Stimulated activated CD4-positive, alpha-beta T cell treated with anti-CD3 and anti-CD28 coated beads, Interleukin-4, amount 100 ng/mL, for 4 hours (primary cell): ENCODE measurements at places on chromosomes 6 and 20.

DNA sequence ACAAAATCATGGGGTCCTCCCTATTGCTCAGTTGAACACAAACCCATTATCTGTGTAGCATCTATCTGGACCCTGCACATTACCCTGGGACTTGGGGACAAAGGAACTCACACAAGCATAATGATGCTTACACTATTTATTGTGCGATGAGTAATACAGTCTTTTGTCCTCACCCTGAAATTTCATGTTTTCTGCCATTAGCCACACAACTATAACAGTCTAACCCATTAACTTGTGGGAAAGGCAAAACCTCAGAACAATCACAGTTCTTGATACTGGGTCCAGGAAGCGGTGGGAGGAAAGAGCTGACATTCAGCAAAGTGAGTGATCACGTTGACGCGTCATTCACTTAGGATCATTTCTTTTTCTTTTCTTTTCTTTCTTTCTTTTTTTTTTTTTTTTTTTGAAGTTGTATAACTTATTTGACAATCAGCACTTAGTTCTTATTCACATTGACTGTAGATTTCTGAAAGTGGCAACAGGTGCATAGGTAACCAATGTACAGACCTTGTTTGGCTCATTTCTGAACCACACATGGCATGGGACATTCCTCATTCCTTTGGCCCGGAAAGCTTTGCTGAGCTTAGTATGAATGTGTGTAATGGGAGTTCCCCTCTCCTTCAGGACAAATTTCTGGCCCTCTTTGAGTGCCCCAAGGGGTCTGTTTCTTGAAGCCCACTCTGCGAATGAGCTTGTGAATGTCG, 94.8 kb upstream of the CNKSR3 start:
- peak; percentile 31 for DNase-seq

DNA sequence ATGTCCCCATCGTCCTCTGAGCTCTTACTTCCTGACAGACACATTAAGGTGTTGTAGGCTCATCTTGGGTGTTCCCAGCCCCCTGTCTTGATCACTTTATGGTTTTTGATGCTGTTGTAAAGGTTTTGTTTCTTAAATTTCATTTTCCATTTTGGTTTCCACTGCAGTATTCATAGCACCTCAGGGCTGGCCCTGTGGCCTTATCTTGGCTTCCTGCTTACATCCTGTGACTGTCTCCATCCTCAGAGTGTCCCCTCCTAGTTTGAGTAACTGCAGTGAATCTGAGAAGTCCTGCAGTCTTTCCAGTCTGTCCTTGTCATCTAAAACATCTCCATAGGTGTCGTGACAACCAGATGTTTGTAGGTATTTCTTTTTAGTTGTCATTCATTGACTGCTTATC, 50.9 kb downstream of the JARID2 start:
- no peak for DNase-seq

DNA sequence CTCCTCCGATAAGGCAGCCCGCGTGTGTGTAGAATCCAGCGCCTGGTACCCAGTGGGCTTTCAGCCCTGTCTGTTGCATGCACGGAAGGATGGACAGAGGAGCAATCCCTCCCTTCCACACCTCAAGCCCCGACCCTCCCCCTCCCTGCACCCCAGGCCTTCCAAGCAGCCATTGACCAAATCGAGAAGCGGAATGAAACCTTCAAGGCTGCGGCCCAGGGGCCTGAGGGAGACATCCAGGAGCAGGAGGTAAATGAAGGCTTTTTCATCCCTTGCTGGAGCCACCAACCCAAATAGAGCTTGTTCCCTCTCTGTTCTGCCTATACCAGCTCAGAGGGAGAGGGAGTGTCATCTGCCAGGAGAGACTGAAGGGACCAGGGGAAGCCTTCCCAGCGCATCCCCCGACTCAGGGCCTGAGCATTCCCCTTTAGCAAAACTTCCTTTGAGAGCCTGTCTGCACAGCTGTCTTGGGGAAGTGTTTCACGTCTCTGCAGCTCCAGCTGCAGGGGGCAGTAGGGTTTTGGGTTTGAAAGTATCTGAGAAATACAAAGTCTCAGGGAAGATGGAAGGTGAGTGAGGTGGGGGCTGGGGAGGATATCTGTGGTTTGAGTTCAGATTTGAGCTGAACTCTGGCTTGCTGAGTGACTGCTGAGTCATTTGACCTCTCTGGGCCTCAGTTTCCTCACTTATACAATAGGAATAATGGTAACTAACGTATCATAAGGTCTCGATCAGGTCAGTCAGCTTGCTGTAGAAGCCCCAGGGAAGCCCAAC, 16.1 kb downstream of the FGD2 start:
- peak; percentile 72 for DNase-seq

DNA sequence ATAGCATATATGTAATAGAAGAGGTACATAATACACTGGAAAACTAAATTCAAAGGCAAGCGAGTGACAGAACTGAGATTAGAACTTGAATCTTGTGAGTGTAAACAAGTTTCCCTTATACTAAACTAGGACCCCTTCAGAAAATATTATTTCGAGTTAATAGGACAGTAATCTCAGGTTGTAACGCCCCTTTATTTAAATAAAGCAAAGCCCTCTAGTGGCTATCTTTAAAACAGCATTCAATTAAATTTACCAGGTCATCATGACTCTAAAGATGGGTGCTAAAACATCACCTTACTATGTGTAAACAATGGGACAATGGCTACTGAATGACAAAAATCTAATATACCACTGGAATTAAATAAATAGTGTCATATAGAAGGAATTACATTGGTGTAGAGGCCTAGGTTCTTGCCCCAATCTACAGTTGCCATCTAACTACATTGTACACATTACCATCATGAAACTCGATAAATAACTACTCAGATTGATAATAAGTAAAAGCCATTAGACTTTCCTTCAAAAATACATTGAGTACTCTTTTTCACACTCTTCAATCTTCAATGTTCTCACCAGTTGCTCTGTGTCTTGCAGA, 255.4 kb upstream of the IRAK1BP1 start:
- no peak for DNase-seq

- no peak for DNase-seq
Observed at GRCh38 chr6:122072014-122072647, 327.3 kb upstream of the HSF2 start.

- no peak for DNase-seq
Observed at GRCh38 chr6:44115866-44116265, 11.4 kb downstream of the MRPL14 start.

DNA sequence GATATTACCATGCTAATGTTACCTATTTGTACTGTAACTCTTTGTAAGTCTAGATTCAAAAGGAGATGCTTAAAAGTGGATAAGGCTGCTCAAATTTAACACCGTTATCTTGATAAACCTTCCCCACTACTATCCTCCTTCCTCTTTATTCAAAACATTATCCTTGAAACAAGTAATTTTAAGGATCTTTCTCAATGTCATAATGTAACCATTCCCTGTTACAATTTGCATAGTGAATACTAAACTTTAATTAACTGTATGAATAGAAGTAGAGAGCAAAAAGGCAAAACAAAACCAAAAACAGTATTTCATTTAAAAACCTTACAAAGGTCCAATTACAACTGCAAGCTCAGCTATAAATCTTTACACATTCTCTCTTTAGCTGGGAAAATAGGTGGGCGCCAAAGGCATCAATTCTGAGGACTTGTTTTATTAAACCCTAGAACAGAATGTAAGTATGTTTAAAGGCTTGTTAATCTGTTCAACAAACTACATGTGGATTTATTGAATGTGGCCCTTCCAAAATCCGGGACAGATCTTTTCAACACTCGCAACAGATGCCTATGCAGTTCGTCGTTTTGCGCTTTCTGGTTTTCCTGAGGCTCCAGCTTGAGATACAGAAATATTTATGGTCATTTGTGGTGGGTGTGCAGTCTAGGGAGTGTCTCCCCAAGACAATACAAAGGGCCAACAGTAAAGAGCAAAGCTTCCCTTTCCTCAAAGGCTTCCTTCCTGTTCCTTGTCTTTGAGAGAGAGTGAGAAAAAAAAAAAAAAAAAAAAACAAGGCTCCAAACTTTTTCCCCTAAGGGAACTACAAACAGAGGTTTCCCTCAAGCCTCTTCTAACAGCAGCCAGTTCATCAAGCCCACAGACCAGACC, 15.1 kb downstream of the KIF13A start:
- no peak for DNase-seq

- no peak for DNase-seq
Observed at GRCh38 chr6:139474145-139475108, 100.0 kb upstream of the CITED2 start.

DNA sequence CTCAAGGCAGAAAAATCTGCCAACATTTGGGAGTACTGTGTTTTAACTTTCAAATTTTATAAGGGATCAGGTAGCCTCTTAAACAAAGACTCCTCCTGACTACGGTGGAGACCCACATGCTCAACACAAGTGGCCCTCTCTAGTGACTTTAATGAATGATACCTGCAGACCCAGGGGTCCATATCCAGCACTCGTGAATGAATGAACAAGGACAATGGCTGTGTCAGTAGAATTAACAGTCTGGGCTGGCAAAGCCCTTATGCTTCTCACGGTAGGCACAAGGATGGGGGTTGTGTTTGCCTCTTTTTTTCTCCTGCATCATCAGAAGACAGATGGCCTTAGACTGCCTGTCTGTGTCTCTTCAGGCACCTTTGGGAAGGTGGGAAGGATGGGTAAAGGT, 112.6 kb upstream of the TRAF3IP2 start:
- no peak for DNase-seq
